ENCODE measurements at places on chromosomes 4 and X. TPM values are rescaled to one million over a fixed set of nuclear protein-coding genes. Genes with fewer than 3 reads are reported as not detected.

DNA sequence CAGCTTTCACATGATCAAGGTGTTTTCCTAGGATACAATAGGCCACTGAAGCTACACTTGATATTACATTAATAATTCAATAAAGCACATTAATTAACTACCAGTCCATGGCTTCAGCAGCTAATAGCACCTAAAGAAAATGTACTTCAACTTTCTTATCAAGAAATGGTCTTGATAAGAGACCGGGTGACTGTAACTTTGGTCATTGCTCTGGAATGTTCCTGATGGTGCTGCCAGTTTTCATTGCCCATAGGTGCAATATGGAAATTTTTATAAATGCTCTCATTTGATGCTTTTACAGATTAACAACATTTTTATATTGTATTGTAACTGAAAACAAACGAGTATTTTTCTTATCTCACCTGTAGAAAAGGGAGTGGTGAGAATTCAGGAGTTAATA lies 165.4 kb downstream of the SHROOM3 start:
- no peak for DNase-seq
- H3K36me3 ChIP-seq: no peaks in the 10 kb centered on the region
- no peaks in the 10 kb centered on the region for H3K27me3 ChIP-seq
- H3K4me1 ChIP-seq: peaks cover 16% of the 10 kb centered on the region

GRCh38 chr4:108110450-108110849 lies 58.3 kb downstream of the LEF1 start:
- H3K27me3 ChIP-seq: no peaks in the 10 kb centered on the region
- H3K4me1 ChIP-seq: peaks cover 62% of the 10 kb centered on the region
- DNase-seq: no peak
- no peak overlapping the region for H3K4me3 ChIP-seq
- no peaks in the 10 kb centered on the region for H3K36me3 ChIP-seq
- no peak overlapping the region for H3K27ac ChIP-seq

GRCh38 chrX:51847463-51847862 lies 46.0 kb upstream of the MAGED1 start:
- peaks cover 12% of the 10 kb centered on the region for H3K36me3 ChIP-seq
- H3K4me3 ChIP-seq: no peak overlapping the region
- no peaks in the 10 kb centered on the region for H3K27me3 ChIP-seq
- DNase-seq: no peak

DNA sequence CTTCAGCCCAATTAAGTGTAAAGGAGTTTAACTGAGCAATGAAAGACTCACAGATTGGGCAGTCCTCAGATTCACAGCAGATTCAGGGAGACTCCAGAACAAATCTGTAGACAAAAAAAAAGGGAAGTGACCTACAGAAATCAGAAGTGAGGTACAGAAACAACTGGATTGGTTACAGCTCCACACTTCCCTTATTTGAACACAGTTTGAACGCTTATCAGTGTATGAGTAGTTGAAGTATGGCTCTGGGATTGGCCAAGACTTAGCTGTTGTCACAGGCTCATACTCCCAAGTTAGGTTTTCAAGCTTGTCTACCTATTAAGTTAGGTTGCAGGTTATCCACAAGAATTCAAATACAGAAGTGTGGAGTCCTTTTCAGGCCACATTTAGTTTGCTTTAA lies 112.4 kb upstream of the ELOVL6 start:
- H3K27me3 ChIP-seq: no peaks in the 10 kb centered on the region
- no peaks in the 10 kb centered on the region for H3K4me1 ChIP-seq
- no peak for DNase-seq

GRCh38 chr4:72330381-72330780 lies 238.6 kb downstream of the ADAMTS3 start:
- no peak overlapping the region for H3K27ac ChIP-seq
- H3K4me3 ChIP-seq: no peak overlapping the region
- H3K27me3 ChIP-seq: no peaks in the 10 kb centered on the region

DNA sequence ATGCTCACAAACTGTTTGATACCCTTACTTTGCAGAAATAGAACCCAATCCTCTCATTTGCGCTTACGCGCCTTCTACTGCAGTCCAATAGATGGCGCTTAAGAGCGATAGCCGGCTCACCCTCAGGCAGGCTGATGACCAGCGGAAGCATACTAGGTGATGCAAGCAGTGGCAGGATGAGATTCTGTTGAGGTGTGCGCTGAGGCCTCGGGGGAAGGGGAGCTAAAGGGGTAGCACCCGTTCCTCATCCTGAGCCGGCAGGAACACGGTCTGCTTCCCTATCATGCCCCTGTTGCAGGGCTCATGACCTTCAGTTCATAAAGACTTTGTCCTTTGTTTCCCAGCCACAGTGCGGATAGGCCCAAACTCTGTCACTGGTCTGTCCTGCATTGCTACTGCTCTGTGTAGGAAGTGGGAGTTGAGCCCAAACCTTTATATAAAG lies 628.9 kb downstream of the TLL1 start:
- H3K27me3 ChIP-seq: no peaks in the 10 kb centered on the region
- H3K4me1 ChIP-seq: peaks cover 14% of the 10 kb centered on the region
- H3K36me3 ChIP-seq: no peaks in the 10 kb centered on the region
- H3K4me3 ChIP-seq: no peak overlapping the region
- no peak overlapping the region for H3K27ac ChIP-seq
- DNase-seq: peak; percentile 18

DNA sequence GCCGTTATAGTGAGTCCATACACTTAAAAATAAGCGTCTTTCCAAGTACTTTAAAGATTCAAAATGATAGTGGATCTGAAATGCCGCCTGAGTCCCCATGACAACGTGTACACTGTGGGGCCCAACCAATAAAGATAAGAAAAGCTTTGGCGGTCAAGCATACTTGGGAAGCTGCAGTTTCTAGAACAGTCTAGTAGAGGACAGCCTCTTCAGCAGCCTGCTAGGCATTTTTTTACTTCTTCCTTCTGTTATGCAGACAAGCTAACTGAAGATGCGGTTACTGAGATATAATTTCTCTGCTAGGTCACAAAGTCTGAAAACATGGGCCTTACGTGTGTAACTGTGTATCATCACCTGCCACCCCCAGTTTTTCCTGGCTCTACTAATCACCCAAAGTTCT lies 402 bp upstream of the UPRT start:
- no peak for DNase-seq
- H3K4me3 ChIP-seq: peak overlapping the region; percentile 90
- peaks cover 12% of the 10 kb centered on the region for H3K4me1 ChIP-seq
- no peaks in the 10 kb centered on the region for H3K27me3 ChIP-seq

- no peaks in the 10 kb centered on the region for H3K27me3 ChIP-seq
- DNase-seq: no peak
- H3K36me3 ChIP-seq: no peaks in the 10 kb centered on the region
- H3K4me1 ChIP-seq: no peaks in the 10 kb centered on the region
- H3K27ac ChIP-seq: no peak overlapping the region
- H3K4me3 ChIP-seq: no peak overlapping the region
Observed at GRCh38 chrX:149145845-149146285, 359.2 kb downstream of the IDS start.

GRCh38 chr4:74522251-74522991 lies 77.5 kb downstream of the AREG start:
- DNase-seq: no peak
- no peak overlapping the region for H3K4me3 ChIP-seq
- H3K4me1 ChIP-seq: no peaks in the 10 kb centered on the region
- H3K27me3 ChIP-seq: no peaks in the 10 kb centered on the region
- no peaks in the 10 kb centered on the region for H3K36me3 ChIP-seq

GRCh38 chrX:17692709-17693346 lies 44.5 kb upstream of the SCML1 start:
- H3K27me3 ChIP-seq: no peaks in the 10 kb centered on the region
- peaks cover 6% of the 10 kb centered on the region for H3K4me1 ChIP-seq
- H3K36me3 ChIP-seq: no peaks in the 10 kb centered on the region
- DNase-seq: no peak

DNA sequence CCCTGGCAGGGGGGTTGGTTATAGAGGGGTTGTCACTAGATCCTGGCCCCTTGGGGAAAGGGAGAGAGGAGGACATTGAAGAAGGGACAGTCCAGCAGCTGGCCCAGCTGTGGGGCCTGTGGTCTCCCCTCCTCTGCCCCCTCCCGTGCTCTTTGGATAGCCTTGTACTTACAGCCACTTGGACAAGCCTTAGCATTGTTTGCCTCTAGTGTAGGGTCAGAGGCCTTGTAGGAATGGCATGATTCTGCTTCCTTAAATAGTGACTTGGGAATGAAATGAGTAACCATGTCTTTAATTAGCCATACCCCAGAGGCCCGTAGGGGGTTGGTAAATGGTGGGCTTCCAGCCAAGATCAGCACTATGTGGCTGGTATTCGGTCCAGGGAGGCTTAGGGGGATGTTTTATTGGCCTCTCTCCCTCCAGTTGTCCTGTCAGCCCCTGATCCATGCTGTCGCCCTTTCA lies 230.6 kb downstream of the PTTG2 start:
- DNase-seq: peak; percentile 30
- H3K27ac ChIP-seq: peak overlapping the region; percentile 78
- H3K4me1 ChIP-seq: peaks cover 48% of the 10 kb centered on the region
- no peaks in the 10 kb centered on the region for H3K27me3 ChIP-seq
- H3K36me3 ChIP-seq: peaks cover 9% of the 10 kb centered on the region

- no peak overlapping the region for H3K4me3 ChIP-seq
- H3K4me1 ChIP-seq: no peaks in the 10 kb centered on the region
- no peak overlapping the region for H3K27ac ChIP-seq
Observed at GRCh38 chr4:81756973-81757372, 285.3 kb upstream of the RASGEF1B start.

DNA sequence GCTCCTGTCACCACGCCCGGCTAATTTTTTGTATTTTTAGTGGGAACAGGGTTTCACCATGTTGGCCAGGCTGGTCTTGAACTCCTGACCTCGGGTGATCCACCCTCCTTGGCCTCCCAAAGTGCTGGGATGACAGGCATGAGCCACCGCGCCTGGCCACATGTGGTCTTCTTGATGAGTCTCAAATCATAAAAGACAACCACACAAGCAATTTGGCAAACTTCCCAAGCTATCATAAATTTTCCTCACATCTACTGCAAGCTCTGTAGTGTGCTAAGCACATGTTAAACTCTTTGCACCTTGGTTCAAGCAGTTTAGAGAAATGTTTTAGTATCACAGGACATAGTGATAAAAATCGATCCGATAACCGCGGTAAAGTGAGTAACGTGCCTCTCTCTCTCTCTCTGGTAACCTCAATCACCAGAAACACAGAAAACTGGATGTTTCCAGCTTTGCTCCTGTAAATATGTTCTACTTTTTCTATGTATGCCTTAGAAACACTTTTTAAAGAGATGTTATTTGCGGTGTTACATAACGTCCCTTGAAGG lies 256.8 kb downstream of the DHRSX start:
- no peak for DNase-seq
- no peak overlapping the region for H3K4me3 ChIP-seq
- no peak overlapping the region for H3K27ac ChIP-seq

- no peaks in the 10 kb centered on the region for H3K36me3 ChIP-seq
- no peaks in the 10 kb centered on the region for H3K4me1 ChIP-seq
- no peak for DNase-seq
- H3K27ac ChIP-seq: no peak overlapping the region
- H3K27me3 ChIP-seq: no peaks in the 10 kb centered on the region
Observed at GRCh38 chr4:86909546-86910295, 17.5 kb upstream of the C4orf36 start.

- DNase-seq: no peak
- no peaks in the 10 kb centered on the region for H3K36me3 ChIP-seq
- H3K4me3 ChIP-seq: no peak overlapping the region
Observed at GRCh38 chr4:150411520-150411919, 170.4 kb upstream of the MAB21L2 start.

DNA sequence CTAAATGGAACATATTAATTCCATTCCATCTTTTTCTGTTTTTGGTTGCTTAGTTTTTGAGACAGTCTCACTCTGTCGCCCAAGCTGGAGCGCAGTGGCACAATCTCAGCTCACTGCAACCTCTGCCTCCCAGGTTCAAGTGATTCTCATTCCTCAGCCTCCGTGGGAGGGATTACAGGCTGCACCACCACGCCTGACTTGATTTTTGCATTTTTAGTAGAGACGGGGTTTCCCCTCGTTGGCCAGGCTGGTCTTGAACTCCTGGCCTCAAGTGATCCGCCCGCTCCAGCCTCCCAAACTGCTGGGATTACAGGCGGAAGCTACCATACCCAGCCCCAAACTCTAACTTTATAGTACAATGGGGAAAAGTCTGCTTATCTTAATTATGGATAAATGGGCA lies 11.2 kb downstream of the HNRNPD start:
- peaks cover 46% of the 10 kb centered on the region for H3K4me1 ChIP-seq
- H3K27ac ChIP-seq: no peak overlapping the region
- DNase-seq: no peak
- no peaks in the 10 kb centered on the region for H3K27me3 ChIP-seq
- peak overlapping the region; percentile 42 for H3K4me3 ChIP-seq

DNA sequence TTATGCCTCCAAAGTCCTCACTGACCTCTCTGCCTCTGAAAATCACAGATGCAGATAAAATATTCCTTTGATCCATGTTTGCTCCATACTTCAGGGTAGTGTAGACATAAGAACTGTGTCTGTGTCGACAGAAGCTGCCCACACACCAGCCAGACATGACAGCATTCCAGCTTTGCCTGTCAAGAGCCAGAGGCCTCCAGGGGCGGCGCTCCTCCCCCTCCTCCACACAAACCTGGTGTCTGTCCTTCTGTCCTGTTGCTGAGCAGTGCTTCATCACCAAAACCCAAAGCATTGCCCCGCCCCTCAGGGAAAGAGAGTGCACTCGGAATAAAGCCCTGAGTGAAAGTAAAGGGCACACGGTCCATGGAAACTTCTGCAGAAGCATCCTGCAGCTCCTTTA lies 379.4 kb downstream of the FBXW7 start:
- H3K27ac ChIP-seq: no peak overlapping the region
- DNase-seq: no peak
- H3K4me1 ChIP-seq: no peaks in the 10 kb centered on the region
- no peaks in the 10 kb centered on the region for H3K36me3 ChIP-seq
- peaks cover 10% of the 10 kb centered on the region for H3K27me3 ChIP-seq
- H3K4me3 ChIP-seq: no peak overlapping the region

GRCh38 chr4:30767147-30767845 lies 47.1 kb downstream of the PCDH7 start:
- no peaks in the 10 kb centered on the region for H3K27me3 ChIP-seq
- no peak for DNase-seq
- no peaks in the 10 kb centered on the region for H3K4me1 ChIP-seq
- H3K36me3 ChIP-seq: no peaks in the 10 kb centered on the region
- H3K4me3 ChIP-seq: no peak overlapping the region

DNA sequence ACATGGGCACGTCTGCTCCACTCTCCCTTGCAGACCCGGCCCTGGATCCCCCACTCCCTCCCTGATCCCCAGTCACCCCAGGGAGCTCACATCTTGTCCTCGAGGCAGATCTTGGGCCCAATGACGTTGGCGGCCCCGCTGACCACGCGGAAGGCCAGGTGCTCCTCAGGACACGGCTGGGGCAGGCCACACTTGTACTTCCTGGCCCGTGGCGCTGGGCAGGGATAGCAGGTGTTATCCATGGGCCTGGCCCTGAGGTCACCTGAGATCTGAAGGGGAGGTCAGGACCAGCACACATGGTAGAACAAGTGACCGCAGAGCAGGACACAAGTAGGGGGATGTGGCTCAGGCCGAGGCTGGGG lies 7.7 kb downstream of the FAM3A start:
- no peaks in the 10 kb centered on the region for H3K27me3 ChIP-seq
- no peaks in the 10 kb centered on the region for H3K4me1 ChIP-seq
- no peak overlapping the region for H3K27ac ChIP-seq
- H3K36me3 ChIP-seq: peaks cover 14% of the 10 kb centered on the region
- no peak overlapping the region for H3K4me3 ChIP-seq
- DNase-seq: no peak

GRCh38 chr4:41935652-41936021 lies 408 bp downstream of the TMEM33 start:
- H3K27ac ChIP-seq: peak overlapping the region; percentile 99
- H3K36me3 ChIP-seq: peaks cover 2% of the 10 kb centered on the region
- peaks cover 31% of the 10 kb centered on the region for H3K4me1 ChIP-seq
- DNase-seq: no peak
- H3K4me3 ChIP-seq: peak overlapping the region; percentile 98

CXCL6 gene
- not detected for total RNA-seq

YIPF7 gene
- 0.47 TPM for total RNA-seq

HS6ST2 gene
- total RNA-seq: 14.2 TPM

KIT gene
- total RNA-seq: 18.7 TPM

TMPRSS11A gene
- not detected for total RNA-seq

PHOX2B gene
- 28.4 TPM for total RNA-seq

DCHS2 gene
- total RNA-seq: 0.91 TPM

RAPGEF2 gene
- 49.9 TPM for total RNA-seq

All from neural crest cell (in vitro differentiated cells).